ENCODE measurements at places on chromosomes 11 and 22.

DNA sequence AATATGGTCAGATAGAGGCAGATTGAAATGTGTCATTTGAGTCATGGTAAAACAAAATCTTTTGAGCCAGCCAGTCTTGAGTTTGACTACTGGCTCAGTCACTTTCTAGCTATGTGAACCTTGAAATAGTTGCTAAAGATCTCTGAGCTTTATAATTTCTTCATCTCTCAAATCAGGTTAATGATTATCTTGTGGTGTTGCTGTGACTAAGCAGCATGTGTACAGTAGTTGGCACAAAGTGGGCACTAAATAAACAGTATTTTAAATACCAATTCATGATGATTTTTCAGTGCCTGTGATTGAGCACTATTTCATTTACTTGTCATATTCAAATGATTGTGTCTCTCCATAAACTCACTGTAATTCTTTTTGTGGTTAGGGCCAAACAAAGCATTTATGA lies 70.8 kb downstream of the RAB38 start:
- no peak for DNase-seq

- DNase-seq: no peak
Observed at GRCh38 chr11:105100981-105101630, 38.5 kb downstream of the CARD18 start.

- no peak for DNase-seq
Observed at GRCh38 chr11:28476049-28476448, 367.9 kb downstream of the METTL15 start.

DNA sequence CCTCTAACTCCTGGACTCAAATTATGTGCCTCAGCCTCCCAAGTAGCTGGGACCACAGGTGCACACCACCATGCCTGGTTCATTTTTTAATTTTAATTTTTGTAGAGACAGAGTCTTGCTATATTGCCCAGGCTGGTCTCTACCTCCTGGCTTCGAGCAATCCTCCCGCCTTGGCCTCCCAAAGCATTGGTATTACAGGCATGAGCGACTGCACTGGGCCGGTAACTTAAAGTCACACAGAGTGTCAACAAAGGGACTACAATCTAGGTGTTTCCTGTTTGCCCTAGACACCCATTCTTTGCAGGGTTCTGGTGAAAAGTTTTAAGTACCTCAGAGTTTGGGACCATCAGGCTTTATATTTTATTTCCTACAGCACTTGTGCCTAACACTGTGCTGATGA lies 8.4 kb downstream of the UVRAG start:
- no peak for DNase-seq

- DNase-seq: no peak
Observed at GRCh38 chr11:15071556-15072255, 1.7 kb upstream of the CALCB start.

DNA sequence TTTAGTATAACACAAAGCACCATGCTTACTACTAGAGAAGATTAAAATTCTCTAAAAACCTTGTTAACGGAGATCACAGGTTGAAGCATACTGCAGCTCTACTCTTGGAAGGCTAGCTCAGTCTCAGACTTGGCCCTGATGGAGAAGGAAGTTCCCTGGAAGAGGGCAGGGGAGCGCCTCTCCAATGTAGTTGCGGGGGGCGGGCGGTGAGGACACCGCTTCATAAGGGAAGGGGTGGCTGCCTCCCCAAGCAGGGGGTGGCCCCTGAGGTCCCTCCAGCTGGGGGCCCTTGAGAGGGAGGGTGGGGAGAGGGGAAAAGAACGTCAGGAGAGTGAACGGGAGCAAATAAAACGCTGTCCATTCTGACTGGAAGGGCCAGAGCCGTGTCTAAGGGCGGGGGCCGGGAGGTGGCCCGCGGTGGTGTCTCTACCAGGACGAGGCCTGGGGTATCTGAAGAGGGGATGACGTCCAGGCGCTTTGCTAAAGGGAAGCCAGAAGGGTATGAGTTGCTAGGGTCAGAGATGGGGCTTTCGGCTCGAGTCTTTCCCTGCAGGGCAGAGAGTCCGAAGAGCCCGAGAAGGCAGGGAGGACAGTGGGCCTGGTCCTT lies 553 bp upstream of the USP47 start:
- peak; percentile 66 for DNase-seq

GRCh38 chr11:47152953-47153950 lies 23.4 kb downstream of the ARFGAP2 start:
- peak; percentile 90 for DNase-seq

GRCh38 chr22:49873228-49873940 lies 19.7 kb downstream of the ZBED4 start:
- no peak for DNase-seq

GRCh38 chr11:36014898-36015665 lies 71.2 kb downstream of the LDLRAD3 start:
- no peak for DNase-seq

DNA sequence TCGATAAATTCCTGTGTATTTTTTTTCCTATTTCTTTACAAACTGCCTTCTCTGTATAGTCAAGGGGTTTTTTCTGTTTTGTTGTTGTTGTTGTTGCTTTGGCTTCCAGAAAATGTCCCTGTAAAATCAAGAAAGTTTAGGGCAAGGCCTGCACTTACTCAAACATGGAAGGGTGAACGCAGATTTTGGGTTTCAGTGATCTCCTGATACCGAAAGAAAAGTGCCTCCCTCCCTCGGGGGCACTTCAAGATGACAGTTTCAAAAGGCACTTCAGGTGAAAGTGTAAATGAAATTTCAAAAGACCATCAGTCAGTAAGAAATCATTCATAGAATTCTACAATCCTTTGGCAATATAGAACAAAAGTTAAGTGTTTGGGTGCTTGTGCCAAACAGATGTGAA lies 43.4 kb upstream of the TMPRSS4 start:
- DNase-seq: no peak

GRCh38 chr22:42720263-42721044 lies at the start of gene A4GALT:
A4GALT (minus strand) TSS chr22:42720870; CDS start chr22:42693951, 26,919 bp downstream.
- DNase-seq: peak; percentile 94

DNA sequence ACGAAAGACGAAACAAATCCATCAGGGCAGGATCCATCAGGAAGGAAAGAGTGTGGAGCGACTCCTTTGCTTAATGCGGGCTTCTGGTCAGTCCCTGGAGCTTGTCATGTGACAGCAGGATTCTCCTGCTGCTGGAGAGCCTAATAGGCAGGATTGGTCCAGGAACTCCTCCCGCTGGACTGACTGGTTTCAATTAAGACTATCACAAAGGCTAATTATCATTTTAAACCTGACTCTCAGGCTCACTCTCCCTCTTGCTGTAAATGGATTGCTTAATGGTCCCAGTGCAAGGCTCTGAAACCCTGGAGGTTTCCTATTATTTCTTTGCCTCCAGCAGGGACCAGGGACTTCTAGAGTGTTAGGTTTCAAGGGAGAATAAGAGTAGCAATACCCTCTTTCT lies 493.8 kb downstream of the NTM start:
- no peak for DNase-seq

- DNase-seq: no peak
Observed at GRCh38 chr11:64620381-64620971, 29.5 kb downstream of the SLC22A12 start.

GRCh38 chr11:107301878-107302277 lies 155.7 kb downstream of the CWF19L2 start:
- DNase-seq: no peak

DNA sequence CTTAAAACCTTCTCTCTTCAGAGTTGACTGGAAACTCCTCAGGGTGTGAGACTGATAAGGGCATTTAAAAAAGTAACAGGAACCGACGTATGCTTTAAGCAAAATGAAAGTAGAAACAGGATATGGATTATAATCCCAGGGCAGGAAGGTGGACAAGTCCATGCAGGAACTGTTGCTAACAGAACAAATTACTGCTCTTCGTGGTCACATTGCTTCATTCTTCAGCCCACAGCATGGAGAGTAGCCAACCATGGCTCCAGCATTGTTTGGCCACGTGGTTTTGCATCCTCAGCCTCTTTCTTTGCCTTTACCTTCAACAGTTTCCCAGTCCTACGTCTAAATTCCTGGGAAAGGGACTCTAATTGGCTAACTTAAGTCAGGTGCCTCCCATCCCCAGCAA lies 563.1 kb upstream of the ISX start:
- DNase-seq: no peak

- no peak for DNase-seq
Observed at GRCh38 chr11:123161376-123162030, 33.5 kb downstream of the CLMP start.

- DNase-seq: no peak
Observed at GRCh38 chr22:40279017-40279416, 67.3 kb upstream of the ADSL start.

DNA sequence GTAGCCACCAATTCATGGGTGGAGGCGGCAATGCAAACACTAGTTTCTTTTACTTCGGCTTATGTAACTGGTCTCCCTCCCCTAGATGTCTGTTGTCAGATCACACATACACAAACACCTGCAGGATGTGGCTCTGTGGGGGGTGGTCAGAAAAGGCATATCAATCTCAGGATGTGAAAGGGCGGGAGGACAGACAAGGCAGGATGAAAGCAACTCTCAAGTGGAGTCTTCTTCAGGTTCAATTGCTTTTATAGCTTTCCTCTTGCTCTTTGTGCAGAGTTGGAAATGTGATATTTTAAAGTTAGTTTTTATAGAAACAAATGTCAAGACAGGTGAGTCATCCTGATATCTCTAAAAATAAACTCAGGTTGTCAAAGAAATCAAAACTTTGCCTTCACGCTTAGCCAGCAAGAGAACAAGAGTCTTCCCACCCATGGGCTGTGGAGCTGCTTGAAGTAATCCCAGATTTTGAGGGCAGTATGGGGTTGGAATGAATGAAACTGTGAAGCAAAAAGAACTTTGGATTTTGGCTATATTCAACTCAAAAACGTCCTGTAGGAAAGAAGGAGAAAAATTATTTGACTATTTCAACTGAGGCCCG lies 423.4 kb downstream of the GUCY1A2 start:
- DNase-seq: no peak

GRCh38 chr11:77503006-77503405 lies 29.1 kb upstream of the PAK1 start:
- peak; percentile 69 for DNase-seq

DNA sequence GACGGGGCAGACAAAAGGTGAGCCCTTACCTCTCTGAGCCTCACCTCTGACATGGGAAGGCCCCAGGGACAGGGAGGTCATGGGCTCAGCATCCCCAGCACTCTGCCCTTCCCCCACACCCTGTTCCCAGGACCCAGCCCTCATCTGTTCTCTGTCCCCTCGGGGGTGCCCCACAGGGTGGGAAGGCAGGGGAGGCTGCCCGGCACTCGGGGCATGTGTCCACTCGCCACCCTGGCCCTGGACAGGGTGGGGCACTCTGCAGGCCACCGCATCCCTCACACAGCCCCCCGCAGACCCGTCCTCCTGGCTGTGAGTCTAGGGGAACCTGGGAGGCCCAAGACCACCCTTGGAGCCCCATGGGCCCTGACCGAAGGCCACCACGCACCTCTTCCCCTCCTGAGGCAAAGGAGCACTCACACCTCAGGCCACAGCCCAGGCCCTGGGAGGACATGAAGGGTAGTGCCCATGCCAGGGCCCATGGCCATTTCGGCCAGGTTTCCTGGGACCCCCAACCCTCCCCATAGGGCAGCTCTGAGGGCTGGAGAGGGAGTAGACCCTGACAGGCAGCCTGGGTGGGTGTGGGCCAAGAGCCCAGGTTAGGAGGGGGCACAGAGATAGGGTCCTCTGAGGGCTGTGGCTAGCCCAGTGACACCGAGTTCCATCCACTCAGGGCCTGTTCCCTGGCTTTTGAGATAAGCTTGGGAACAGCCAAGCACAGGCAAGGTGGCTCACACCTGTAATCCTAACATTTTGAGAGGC lies 193.1 kb downstream of the IGLL1 start:
- no peak for DNase-seq

- DNase-seq: no peak
Observed at GRCh38 chr11:64801561-64802369, 1.2 kb downstream of the MAP4K2 start.

GRCh38 chr22:38923463-38924346 lies 33.7 kb upstream of the APOBEC3A start:
- DNase-seq: peak; percentile 82

GRCh38 chr22:17777005-17777716 lies 2.9 kb upstream of the BID start:
- no peak for DNase-seq

- DNase-seq: peak; percentile 19
Observed at GRCh38 chr11:118789501-118790356, 1.2 kb downstream of the DDX6 start.

DNA sequence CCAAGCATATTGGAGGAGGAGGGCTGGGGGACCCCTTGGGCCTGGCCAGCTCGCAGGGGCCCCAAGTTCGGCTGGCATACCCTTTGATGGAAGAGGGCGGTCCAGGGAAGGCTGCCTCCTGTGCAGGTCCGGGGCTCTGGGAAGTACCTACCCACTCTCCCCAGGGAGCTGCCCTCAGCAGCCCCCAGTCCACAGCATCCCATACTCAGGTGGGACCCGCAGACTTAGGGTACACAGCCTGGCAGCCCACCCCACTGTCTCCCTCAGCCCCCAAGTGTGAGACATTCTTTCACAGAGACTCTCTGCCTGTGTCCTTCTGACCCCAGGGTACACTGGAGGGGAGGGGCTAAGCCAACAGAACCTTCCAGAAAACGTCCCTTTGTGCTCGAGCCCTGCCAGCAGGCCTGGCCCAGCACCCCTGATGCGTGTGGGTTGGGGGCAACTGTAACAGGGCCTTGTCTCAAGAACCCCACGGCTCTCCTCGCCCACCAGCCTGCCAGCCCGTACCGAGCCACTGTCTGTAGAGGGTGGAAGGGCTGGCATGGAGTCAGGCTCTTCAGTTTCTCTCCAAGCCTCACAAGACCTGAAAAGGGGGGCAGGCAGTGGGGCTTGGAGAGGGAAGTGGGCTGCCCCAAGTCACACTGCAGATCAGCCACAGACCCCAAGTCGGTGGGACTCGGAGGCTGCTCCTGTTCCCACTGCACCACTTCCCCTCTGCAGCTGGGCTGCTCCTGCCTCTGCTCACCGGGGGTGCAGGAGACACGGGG lies 7.0 kb upstream of the TNFRSF13C start:
- no peak for DNase-seq

DNA sequence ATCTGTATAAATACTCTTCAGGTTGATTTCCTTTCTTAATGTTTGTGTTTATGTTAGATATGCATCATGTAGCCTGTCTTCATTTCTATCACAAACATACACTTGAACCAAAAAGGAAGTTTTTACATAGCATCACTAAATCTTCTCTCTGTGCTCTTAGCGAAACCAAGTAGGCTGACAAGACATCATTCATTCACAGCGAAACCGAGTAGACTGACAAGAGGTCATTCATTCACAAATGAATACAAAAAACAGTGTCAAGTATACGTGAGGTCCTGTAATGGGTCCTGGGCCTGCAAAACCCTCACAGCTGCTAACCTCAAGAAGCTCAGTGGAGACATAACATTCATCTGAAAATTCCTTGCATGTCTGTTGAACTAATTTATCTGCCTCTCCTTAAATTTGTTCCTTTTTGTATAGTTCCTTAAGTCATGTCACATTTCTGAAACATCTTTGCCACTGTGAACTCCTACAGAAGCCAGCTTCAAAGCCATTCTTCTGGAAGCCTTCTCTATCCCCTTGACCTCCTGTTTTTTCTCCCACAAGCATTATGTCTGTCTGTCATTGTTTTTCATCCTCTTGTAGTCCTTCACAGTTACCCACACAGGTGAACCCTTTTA lies 9.8 kb upstream of the HBE1 start:
- DNase-seq: no peak
